ENCODE measurements at places on chromosomes 3 and 15.

DNA sequence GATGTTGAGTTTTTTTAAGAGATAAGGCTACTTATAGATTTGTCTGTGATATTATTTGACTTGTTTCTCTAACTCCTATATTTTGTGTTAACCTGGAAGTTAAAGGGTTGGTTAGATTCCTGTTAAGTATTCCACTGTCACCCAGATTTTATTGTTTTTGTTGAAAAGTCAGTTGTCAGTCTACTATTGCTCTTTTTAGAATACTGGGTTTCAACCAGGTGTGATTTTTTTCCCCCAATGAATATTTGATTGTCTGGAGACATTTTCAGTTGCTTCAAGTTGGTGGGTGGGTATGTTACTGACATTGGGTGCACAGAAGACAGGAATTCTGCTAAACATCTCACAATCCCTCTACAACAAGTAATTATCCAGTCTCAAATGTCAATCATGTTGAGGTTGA lies 43.8 kb upstream of the GPR149 start:
- DNase-seq: no peak

DNA sequence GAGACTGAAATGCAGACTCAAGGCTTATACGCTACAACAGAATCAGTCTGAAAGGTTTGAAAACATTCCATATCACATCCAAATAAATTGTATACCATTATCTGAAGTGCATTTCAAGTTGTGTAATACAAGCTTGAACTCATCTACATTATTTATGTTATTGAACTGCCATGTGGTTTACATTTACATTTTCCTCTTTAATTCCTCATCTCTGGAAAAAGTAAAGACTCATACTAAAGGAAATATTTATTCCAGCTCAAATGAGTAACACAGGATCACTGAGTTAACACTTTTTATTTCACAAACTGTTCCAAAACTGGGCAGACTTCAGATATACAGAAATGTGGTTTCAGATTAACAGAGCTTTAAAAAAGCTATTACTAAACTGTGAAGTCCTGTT lies 282.5 kb downstream of the ULK4 start:
- DNase-seq: no peak

DNA sequence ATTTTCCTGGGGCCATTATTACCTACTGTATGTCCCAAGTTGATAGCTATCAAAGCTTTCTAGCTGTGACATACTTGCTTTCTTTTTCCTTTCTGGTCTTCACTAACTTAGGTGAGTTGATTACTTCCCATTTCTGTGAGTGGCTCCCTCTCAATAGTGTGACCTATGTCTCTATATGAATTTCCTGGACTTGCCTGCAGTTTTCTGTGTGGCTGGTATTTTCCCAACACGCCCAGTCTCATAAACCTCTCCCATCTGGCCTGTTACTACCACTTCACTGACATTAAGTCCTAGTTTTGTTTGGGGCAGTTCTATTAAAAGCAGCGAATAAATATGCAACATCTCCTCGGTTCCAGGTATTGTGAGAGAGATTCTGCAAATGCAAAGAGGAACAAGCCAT lies 671.2 kb downstream of the SI start:
- no peak for DNase-seq

- DNase-seq: no peak
These were observed 75.5 kb upstream of the XCR1 start for GRCh38 chr3:46102780-46103130.

GRCh38 chr3:42505128-42505848 lies 2.8 kb downstream of the VIPR1 start:
- no peak for DNase-seq

GRCh38 chr3:17772556-17772955 lies 30.1 kb upstream of the TBC1D5 start:
- no peak for DNase-seq

DNA sequence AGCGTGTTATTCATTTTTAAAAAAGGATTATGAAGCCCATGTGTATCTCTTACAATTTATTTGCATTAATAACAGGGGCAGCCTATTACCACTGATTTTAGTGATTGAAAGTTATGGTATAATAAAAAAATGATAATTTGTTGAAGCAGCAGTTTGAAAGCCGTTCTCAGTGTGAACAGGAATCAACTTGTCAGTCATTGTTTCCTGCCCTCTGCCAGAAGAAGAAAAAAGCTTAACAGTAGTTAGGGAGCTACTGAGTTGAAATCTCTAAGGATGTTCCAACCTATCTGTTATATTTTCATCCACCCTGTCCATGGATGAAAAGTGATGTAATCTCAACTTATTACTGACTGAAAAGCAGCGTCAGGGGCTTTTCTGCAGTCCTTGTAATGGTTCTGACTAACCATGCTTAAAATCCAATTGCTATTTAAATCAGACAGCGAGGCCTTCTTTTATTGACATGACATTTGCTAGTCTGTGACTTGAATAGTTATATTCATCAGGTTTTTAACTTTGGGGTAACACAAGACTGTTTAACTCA lies 486.7 kb downstream of the ROBO2 start:
- no peak for DNase-seq

- DNase-seq: peak; percentile 64
These were observed 21.9 kb downstream of the MAPKBP1 start for GRCh38 chr15:41795996-41796856.

- DNase-seq: no peak
These were observed 429.3 kb upstream of the THBS1 start for GRCh38 chr15:39151545-39151944.

GRCh38 chr3:119885746-119886530 lies 104.0 kb downstream of the NR1I2 start:
- DNase-seq: no peak

GRCh38 chr15:40287968-40288367 lies 5.1 kb upstream of the ANKRD63 start:
- no peak for DNase-seq

- DNase-seq: no peak
These were observed 36.7 kb downstream of the MAP2K5 start for GRCh38 chr15:67579164-67579563.

DNA sequence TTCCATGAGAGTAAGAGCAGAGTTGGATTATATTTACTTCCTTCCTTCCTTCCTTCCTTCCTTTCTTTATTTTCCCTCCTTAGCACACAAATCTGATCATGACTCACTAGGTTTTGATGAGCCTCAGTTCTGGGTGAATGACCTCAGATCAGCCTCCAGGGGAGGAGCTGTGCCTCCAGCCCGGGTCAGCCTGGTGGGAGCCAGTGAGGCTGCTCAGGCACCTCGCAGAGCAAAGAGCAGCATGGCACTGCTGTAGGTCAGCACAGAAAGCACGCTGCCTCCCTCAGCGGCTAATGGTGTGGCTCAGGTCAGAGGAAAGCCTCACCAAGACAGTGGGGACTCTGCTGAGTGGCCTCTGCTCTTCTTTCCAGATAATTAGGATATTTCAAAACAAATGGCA lies 108.5 kb downstream of the SYNPR start:
- no peak for DNase-seq

DNA sequence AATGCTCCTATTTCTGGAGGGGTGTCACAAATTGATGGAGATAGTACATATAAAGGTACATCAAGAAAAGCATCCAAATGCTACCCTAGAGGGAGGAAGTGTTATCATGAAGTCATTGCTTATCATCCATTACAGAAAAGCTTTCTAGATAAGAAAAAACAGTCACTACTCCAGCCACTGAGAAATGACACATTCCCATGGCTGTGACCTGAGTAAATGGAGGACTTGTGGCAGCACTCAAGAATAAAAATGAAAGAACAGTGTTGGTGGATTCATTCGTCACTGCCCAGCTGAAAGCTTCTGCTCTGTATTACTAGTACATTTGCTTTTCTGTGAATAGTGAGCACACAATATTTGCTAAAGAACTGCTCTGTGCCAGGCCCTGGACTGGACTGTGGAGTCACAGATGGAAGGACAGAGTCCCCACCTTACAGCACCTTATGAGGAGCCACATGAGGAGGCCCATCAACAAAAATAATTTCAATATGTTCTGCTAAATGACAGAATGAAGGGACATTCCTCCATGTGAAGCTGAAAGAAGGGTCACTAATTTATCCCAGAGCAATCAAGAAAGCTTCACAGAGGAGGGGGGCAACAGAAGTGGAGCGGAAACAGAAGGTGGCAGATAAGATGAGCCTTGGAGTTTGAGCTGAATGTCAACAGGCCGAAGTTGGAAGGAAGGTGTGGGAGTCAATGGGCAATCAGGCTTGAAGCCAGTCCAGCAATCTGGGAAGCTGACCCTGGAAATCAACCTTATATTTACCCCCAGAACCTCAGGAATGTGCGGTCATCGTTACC lies 343.5 kb upstream of the TRIM42 start:
- DNase-seq: no peak

GRCh38 chr3:12268049-12268735 lies 20.7 kb upstream of the PPARG start:
- DNase-seq: peak; percentile 36

GRCh38 chr3:186181901-186182300 lies 73.0 kb upstream of the ETV5 start:
- DNase-seq: no peak

GRCh38 chr3:30492322-30493192 lies 113.8 kb upstream of the TGFBR2 start:
- peak; percentile 50 for DNase-seq

GRCh38 chr15:29045717-29046116 lies 159.9 kb downstream of the APBA2 start:
- no peak for DNase-seq

- peak; percentile 38 for DNase-seq
These were observed 361.5 kb upstream of the DPH6 start for GRCh38 chr15:35907511-35907910.

DNA sequence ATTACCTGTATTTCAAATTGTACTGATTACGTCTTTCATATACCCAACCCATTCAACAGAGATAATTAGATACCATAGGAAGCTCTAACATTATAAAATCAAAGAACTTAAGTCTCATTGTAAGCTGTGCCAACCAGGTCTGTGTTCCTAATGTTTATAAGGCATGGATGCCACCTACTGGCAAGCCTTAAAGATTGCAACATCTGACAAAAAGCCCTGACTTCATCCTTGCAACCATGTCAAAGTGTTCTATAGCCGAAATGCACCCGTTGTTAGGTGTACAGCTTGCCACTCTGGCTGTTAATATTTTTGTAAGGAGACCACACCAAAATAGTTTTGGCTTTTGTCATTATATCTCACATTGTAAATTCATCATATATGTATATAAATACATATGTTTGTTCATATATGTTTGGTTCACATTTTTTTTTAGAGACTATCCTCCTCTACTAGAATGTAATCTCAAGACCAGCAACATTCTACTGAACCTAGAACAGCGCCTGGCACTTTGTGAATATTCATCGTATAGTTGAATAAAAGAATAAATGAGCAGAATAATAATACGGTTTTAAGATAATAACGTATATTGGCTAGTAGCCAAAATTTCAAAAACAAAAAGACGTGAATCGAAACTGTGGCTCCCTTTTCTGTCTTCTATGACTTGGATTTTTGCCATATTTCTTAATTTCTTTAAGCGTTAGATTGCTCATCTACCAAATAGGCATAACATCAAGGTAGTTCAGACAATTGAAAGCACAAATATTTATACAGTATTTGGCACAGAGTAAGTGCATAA lies 258.1 kb downstream of the TBL1XR1 start:
- DNase-seq: peak; percentile 90

DNA sequence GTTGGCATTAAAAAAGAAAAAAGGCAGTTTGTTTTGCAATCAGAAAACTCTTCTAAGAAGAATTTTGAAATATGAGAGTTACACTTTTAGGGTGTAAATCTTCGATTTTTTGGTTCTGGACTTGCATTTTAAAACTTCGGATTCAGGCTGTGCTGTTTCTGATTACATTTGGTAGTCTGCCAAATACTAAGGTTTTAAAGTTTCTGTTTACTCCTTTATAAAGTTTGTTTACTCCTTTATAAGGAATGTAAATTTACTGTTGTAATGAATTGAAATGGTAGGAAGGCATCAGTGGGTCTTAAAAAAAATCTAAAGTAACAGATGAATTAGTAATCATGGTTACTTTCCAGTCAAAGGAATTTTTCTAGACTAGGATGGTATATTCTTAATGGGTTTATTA lies 14.1 kb downstream of the FXR1 start:
- no peak for DNase-seq

- no peak for DNase-seq
These were observed 466.9 kb upstream of the ROBO1 start for GRCh38 chr3:80234706-80235105.

DNA sequence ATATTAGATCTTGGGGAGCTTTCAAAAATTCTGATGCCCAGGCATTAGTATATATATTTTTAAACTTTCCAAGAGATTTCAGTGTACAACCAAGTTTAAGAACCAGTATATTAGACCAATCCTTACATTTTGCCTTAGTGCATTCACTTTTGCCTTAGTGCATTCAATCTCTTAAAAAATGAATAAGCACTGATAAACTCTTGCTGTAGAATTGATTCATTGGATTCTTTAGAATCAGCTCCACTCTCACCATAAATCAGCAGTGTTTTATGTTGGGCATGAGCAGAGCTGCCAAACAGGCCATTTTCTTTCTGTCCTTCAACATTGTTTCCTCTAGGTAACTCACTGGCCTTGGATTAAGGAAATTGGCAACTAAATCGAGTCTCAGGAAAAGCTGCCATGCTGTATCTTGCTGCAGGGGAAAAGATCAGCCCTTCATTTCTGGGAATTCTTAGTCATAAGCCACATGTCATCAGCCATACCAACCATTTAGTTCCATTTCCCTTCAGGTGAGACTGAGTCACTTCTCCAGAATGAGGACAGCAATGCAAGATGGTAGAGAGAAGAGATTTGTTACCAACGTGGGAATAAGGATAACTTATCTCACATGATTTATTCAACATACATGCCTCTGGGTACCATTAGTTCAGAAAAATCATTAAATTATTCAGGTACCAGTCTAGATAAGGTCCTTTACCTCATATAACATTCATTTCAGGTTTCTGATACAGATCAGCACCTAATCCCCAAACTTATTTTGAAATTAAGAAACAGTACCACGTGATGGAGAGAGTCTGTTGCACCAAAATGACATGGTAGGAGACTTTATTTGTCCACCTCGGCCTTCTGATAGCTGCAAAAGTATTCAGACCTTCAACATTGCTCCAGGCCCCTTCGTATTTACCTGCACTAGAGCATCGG lies 192.5 kb downstream of the P3H2 start:
- peak; percentile 15 for DNase-seq

DNA sequence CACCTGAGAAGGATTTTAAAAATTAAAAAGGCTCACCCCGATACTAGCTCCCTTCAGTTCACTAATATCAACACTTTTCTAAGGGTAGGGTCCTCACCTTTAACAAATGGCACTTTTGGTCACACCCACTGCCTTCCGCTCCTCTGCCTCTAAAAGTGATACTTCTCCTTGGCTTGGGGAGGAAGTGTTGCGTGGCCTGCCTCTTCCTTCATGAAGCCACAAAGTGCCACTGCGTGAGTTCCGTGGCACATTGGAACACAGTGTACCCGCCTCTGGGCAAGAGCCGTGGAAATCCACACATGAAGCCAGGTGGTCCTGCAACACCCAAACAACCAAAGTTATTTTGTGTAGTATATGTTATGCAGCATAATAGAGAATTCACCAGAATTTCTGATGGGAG lies 3.9 kb downstream of the B4GALT4 start:
- DNase-seq: no peak

DNA sequence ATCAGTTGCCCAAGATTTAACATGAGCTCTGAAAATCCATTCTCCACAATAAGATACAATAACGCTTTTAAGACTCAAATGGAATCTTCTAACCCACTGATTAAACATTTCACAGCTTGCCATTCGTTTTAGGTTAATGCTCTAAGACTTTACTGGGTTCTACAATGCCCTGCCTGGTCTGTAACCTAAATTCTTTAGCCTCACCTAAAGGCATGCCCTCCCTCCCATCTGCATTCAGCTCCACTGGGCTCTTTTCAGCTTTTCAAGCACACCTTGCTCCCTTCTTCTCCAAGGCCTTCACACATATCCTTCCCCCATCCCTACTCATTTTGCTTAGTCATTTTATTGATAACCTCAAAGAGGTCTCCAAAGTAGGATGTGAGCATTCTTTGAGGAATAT lies 290.9 kb downstream of the LSAMP start:
- no peak for DNase-seq

All from fibroblast of pulmonary artery (primary cell).